Left forelimb (tissue), 1 donor: ENCODE measurements at places on chromosomes 6 and 20.

- DNase-seq: no peak
Observed at GRCh38 chr6:112802144-112802543, 455.0 kb downstream of the RFPL4B start.

GRCh38 chr6:168102315-168102985 lies 23.4 kb upstream of the FRMD1 start:
- DNase-seq: no peak

DNA sequence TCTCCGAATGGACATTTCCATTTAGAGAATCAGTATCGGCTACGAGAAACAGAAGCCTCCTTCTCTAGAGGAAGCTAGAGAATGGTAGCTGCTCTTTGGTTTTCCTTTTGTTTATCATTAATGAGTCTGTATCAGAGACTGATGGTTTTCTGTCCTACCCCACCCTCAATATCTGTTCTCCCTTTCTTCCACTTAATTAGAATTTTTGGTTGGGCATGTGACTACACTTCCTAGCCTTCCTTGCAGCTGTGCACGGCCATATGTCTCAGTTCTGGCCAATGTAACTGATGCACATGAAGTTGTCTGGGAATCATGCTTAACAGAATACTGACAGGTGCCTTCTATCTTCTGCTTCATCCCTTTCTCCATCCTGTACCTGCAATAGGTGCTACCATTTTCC lies 19.0 kb downstream of the RNF24 start:
- no peak for DNase-seq

GRCh38 chr6:9494864-9495263 lies 920.0 kb downstream of the TFAP2A start:
- no peak for DNase-seq
